Activated CD4-positive, alpha-beta memory T cell treated with anti-CD3 and anti-CD28 coated beads, Interleukin-2, amount 10 ng/mL, durations not matched to agents 7 days and 5 days (primary cell): ENCODE measurements at places on chromosomes 6 and 20.
A peak's percentile ranks its signal among the peaks of the same experiment; 100 is the strongest.

- DNase-seq, result no peak
- H3K4me3 ChIP-seq, result no peak overlapping the region
- H3K36me3 ChIP-seq, result no peaks in the 10 kb centered on the region
- H3K27me3 ChIP-seq, result peaks cover 7% of the 10 kb centered on the region
Measured at GRCh38 chr6:47391675-47392074, 82.0 kb upstream of the TNFRSF21 start.

DNA sequence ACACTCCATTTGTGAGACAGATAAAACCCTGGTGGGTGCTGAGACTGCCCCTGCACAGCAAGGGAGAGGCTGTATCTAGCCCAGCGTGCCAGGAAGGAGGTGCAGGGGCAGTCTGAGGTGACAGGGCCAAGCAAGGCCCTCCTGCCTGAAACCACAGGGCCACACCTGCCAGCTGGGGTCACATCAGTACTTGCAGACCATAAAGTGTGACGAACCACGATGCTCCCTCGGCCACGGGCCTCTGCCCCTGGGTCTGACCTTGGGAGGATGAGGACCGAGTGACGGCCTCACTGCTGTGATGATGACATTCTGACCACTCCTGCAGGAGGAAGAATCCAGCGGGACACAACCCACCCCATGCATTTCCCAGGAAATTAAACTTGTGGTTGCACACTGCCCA lies 75.1 kb downstream of the NINL start:
- no peaks in the 10 kb centered on the region for H3K4me1 ChIP-seq
- no peak for DNase-seq

DNA sequence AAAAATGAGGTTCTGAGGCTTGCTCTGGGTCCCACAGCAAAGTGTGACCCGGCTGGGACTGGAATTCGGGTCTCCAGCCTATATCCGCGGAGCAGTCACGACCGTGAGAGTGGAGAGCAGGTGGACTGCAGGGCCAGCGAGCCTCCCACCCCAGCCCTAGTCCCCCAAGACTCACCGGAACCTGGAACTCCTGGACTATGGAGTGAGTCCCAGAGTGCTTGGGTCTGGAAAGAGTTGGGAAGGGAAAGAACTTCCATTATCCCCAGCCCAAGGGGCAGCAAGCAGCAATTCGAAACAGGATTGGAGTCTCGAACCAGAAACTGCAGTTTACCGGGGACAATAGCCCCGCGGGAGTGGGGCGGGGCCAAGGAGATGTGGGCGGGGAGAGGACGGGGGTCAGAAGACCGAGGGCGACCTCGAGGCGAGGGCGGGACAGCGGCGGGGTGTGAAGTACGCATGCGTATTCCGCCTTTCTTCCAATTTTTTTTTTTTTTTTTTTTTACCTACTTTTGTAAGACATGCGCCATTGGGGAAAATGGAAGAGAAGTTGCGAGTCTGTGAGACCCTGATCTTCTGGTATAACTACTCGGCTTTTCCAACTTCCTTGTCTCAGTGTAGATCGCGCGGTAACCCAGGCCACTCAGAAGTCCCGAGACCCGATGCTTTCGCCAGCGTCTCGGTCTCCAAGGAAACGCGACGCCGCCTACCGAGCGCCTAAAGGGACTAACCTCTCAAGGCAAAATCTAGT lies at the start of gene C20orf96:
Gene C20orf96 (minus strand): TSS at position 667 of the 748 bp plus-strand sequence. CDS start 140 bp downstream, at position 527.
- H3K4me3 ChIP-seq, result no peak within 1 kb of the TSS
- peaks cover 23% of the 10 kb centered on the region for H3K4me1 ChIP-seq
- H3K27ac ChIP-seq, result no peak within 1 kb of the TSS
- H3K27me3 ChIP-seq, result no peaks in the 10 kb centered on the region
- peaks cover 3% of the 10 kb centered on the region for H3K36me3 ChIP-seq
- DNase-seq, result peak; percentile 90

GRCh38 chr6:105561486-105561885 lies 158.6 kb upstream of the PREP start:
- H3K4me3 ChIP-seq, result no peak overlapping the region
- peaks cover 21% of the 10 kb centered on the region for H3K4me1 ChIP-seq
- H3K27ac ChIP-seq, result peak overlapping the region; percentile 47
- peaks cover 26% of the 10 kb centered on the region for H3K36me3 ChIP-seq
- no peaks in the 10 kb centered on the region for H3K27me3 ChIP-seq

- peaks cover 12% of the 10 kb centered on the region for H3K27me3 ChIP-seq
- H3K36me3 ChIP-seq, result no peaks in the 10 kb centered on the region
- DNase-seq, result no peak
- no peak overlapping the region for H3K27ac ChIP-seq
- H3K4me3 ChIP-seq, result no peak overlapping the region
Measured at GRCh38 chr20:56328861-56329260, 29.9 kb upstream of the FAM210B start.

DNA sequence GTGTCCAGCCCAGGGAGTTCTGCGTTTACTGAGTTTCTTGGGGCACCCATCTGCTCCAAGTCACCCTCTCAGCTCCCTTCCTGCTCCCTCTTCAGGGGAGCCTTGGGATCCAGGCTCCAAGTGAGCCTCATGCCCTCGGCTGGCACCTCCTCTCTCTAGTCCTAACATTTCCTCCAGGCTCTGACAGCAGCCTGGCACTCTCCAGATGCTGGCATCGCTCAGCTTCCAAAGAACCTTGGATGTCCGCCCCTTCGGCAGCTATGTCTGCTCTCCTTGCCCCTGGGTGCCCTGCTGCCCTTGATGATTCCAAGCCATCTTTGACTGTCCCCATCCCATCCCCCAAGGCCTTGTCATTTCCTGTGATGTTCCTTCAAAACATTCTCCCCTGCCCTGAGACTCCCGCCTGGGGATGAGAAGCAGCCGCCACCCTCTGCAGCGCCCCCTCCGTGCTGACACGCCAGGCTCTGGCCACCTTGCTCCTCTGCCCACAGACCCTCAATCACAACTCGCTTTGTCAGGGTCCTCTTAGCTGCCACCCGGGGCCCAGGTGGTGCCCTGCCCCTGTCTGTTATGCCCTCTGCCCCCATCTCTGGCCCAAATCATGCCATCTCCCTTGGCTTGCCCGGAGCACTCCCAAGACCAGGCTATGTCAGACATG lies 6.6 kb upstream of the GFRA4 start:
- no peak overlapping the region for H3K4me3 ChIP-seq
- no peaks in the 10 kb centered on the region for H3K36me3 ChIP-seq
- no peak overlapping the region for H3K27ac ChIP-seq
- DNase-seq, result no peak
- H3K27me3 ChIP-seq, result peaks cover 66% of the 10 kb centered on the region

DNA sequence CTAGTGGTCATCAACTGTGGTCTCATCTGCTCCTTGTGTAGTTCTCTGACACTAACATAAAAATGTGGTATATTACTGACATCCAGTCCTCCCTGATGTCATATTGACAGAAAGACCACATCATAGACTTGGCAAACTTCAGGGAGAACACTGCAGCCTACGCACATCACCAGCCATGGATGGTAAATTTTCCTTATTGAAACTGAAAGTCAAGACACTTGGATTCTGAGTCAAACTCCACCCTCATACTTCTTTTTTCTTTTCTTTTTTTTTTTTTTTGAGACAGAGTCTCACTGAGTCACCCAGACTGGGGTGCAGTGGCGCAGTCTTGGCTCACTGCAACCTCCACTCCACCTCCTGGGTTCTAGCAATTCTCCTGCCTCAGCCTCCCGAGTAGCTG lies 25.4 kb downstream of the NDRG3 start:
- no peak for DNase-seq
- H3K27me3 ChIP-seq, result no peaks in the 10 kb centered on the region
- H3K36me3 ChIP-seq, result peaks cover 5% of the 10 kb centered on the region
- no peak overlapping the region for H3K27ac ChIP-seq
- peaks cover 5% of the 10 kb centered on the region for H3K4me1 ChIP-seq
- no peak overlapping the region for H3K4me3 ChIP-seq

DNA sequence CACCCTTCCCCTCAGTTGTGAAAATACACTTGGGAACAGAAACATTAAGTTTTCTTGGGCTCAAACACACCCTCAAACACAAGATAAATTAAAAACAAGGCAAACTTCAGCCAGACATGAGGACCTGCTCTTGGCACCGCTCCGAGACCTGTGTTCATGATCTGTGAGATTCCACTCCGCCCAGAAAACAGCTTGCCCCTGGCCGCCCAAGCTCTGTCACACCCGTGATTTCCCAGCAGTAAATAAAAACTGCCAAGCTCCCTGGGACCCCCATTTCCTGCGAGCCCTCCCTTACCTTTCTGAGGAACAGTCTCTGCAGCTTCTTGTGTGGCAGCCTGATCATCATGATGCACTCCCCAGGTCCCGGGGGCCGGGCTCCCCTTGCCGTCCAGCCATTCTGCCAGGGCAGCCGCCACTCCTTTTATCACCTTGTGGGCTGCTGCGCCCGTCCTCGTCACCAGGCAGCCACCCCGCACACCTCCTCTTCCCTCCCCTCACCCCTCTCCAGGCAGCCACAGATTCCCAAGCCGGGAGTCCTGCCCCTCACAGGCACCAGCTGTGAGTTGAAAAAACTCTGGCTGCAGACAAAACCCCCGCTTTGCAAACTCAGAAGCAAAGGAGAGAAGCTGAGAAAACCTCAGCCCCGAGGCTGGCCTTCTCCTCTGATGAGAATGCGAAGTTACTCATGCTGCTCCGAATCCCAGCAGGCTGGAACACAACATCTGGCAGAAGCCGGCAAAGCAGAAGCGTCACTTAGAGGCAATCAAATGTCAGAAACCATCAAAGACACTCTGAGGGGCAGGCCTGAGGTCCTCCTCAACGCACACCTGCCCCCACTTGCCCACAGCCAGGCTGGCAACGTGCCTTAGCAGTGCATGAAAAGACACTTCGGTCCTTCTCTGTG lies 130.4 kb upstream of the RPS6KA2 start:
- peaks cover 10% of the 10 kb centered on the region for H3K4me1 ChIP-seq
- H3K36me3 ChIP-seq, result no peaks in the 10 kb centered on the region
- DNase-seq, result no peak
- H3K4me3 ChIP-seq, result no peak overlapping the region
- peaks cover 34% of the 10 kb centered on the region for H3K27me3 ChIP-seq
- H3K27ac ChIP-seq, result no peak overlapping the region

GRCh38 chr6:41648921-41649320 lies 10.7 kb downstream of the MDFI start:
- no peak for DNase-seq
- no peak overlapping the region for H3K4me3 ChIP-seq
- H3K27me3 ChIP-seq, result peaks cover 10% of the 10 kb centered on the region

DNA sequence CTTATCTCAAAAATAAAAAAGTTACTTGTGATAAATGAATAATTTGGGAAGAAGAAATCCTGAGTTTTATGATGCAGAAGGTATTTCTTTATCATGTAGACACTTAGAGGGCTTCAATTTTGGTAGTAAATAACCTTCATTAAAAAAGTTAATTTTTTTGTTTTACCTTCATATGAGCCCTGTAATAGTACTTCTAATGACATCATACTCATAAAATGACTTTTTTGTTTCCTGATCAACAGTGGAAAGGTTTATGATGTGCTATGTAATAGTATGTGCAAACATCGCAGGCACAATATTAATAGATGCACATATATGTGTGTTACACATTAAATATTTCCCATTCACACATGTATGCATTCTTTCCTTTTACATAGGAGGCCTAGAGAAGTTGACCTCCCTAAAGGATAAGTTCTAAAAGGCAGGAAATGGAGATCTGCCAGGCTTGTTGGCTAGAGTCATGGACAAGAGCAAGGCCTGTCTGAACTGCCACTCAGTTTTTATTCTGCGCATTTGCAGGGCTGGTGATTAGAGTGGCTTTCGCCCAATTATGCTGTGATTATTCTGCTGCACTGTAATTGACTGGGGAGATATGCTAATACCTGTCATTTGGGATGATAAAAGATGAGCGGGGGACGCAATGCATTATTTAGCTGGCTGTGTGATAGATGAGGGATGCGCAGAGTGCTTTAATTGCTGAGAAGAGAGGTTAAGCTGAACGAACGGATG lies 272.6 kb downstream of the TMEM242 start:
- no peak for DNase-seq
- H3K4me3 ChIP-seq, result no peak overlapping the region
- no peak overlapping the region for H3K27ac ChIP-seq
- peaks cover 20% of the 10 kb centered on the region for H3K4me1 ChIP-seq
- H3K27me3 ChIP-seq, result no peaks in the 10 kb centered on the region

DNA sequence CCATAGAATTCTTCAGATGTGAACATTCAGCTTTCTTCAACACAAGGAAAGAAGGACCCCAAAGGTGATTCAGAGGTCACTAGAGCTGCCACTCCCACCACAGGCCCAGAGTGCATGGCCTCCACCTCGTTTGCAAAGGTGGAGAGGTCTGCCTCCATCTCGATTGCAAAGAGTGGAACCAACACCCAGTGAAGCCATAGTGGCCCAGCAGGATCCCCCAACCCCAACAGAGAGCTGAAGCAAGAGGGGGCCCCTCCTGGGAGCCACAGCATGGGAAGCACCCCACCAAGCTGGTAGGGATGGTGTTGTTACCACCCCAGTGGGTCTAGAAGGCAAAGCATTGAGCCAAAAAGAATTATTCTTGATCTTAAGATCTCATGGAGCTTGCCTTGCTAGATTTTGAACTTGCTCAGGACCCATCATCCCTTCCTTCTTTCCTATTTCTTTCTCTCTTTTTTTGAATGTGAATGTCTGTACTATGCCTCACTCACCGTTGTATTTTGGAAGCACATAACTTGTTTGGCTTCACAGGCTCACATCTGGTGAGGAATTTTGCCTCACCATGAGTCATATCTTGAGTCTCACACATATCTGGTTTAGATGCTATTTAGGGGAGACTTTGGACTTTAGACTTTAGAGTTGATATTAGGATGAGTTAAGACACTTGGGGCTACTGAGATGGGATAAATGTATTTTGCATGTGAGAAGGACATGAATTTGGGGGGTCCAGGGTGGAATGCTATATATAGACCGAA lies 119.2 kb downstream of the ANKRD60 start:
- H3K27me3 ChIP-seq, result peaks cover 21% of the 10 kb centered on the region
- H3K4me1 ChIP-seq, result no peaks in the 10 kb centered on the region
- no peaks in the 10 kb centered on the region for H3K36me3 ChIP-seq
- no peak for DNase-seq

DNA sequence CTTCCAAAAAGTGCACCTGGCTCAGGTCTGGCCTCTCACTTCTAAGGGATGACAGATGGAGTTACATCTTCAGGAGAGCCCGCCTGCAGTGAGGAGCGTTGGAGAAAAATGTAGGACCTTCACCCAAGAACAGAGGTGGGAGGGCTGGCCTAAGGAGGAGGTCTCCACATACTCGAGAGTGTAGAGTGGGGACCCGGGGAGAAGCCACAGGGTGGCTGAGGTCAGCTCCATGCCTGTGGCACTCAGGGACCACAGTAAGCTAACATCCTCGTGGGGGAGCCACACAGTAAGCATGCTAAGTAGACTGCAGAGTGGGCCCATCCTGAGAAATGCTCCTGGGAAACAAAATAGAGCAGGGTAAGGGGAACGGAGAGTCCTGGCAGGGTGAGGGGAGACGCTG lies 24.0 kb downstream of the AAR2 start:
- H3K27ac ChIP-seq, result no peak overlapping the region
- no peak overlapping the region for H3K4me3 ChIP-seq
- no peaks in the 10 kb centered on the region for H3K4me1 ChIP-seq
- H3K27me3 ChIP-seq, result no peaks in the 10 kb centered on the region
